ENCODE measurements at places on chromosomes 7 and 10. TPM values are rescaled to one million over a fixed set of nuclear protein-coding genes. Genes with fewer than 3 reads are reported as not detected.

LRRC18 gene
- total RNA-seq, result not detected

CYP26C1 gene
- not detected for total RNA-seq

AKR1C8 gene
- total RNA-seq, result not detected

CYP26A1 gene
- total RNA-seq, result 3.4 TPM

LIPF gene
- not detected for total RNA-seq

MPLKIP gene
- total RNA-seq, result 37.7 TPM

NRAP gene
- total RNA-seq, result not detected

SPDYE18 gene
- not detected for total RNA-seq
